Natural killer cell (primary cell): ENCODE measurements at places on chromosomes 6 and 20. TPM values are rescaled to one million over a fixed set of nuclear protein-coding genes. Genes with fewer than 3 reads are reported as not detected.

DNA sequence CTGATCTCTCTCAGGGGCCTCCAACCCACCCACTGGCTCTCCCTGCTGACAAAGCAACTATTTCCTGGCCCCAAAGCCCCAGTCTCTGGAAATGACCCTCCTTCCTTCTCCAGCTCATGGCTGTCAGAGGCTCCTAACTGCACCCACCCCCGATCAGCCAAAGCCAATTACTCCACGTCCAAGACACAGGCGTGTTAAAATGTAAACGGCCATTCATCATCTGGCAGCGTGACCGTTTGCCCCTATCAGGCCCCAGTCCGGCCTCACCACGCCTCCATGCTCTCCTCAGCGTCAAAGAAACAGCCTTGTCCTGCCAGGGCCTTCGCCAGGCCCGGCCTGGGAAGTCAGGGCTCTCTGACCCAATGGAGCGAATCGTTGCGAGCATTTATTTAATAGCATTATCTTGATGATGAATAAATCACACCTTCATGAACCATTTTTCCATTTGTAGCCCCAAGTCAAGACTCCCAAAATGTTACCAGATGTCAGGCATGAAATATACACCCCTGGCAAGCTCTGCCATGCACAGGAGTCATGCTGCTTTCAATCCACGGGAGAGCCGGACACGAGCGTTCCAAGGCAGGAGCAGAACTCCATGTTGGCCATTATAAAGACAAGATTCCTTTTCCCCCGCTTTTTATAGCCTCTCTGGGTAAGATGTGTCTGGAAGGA lies 17.7 kb downstream of the RIPOR3 start:
- H3K4me3 ChIP-seq: no peak overlapping the region
- no peaks in the 10 kb centered on the region for H3K27me3 ChIP-seq
- no peak for DNase-seq
- no peaks in the 10 kb centered on the region for H3K36me3 ChIP-seq
- H3K27ac ChIP-seq: no peak overlapping the region

GRCh38 chr6:40807484-40807883 lies 220.3 kb upstream of the LRFN2 start:
- H3K4me3 ChIP-seq: no peak overlapping the region
- no peaks in the 10 kb centered on the region for H3K36me3 ChIP-seq
- DNase-seq: no peak
- peaks cover 5% of the 10 kb centered on the region for H3K4me1 ChIP-seq
- H3K27me3 ChIP-seq: no peaks in the 10 kb centered on the region

DNA sequence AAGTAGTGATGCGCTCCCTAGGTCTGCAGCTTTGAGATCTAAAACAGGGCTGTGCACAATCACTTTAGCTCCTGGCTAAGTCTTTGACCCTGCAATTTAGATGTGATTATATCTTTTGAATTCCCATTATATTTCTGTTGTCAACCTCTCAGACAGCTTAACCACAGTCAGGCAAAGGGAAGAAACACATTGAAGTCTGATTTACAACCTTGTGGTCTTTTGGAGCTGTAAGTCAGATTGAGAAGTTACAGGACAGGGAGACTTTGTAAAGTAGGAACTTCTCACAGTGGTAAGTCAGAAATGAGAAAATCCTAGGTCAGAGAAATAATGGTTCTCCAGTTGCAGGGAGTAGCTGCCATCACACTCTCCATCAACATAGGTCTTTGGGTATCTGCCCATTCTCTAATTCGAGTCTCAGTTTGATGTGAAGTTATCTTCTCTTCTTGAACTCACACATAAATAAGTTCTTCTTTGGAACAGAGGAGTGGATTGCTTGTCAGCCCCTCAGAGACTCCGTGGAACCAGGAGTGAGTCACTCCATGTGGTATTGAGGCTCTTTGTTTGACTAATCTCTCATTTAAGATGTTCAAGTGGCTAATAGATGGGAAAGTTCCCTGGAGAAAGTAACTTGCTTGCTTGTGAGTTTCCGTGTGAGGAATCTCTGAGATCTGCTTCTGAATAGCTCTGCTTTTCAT lies 35.0 kb upstream of the SGK1 start:
- no peak for DNase-seq
- no peaks in the 10 kb centered on the region for H3K4me1 ChIP-seq
- no peaks in the 10 kb centered on the region for H3K27me3 ChIP-seq
- no peaks in the 10 kb centered on the region for H3K36me3 ChIP-seq

- no peak for DNase-seq
- H3K4me1 ChIP-seq: no peaks in the 10 kb centered on the region
- H3K36me3 ChIP-seq: no peaks in the 10 kb centered on the region
- no peak overlapping the region for H3K27ac ChIP-seq
Measured at GRCh38 chr6:23435798-23436197, 690.2 kb upstream of the NRSN1 start.

- no peak overlapping the region for H3K27ac ChIP-seq
- H3K4me1 ChIP-seq: no peaks in the 10 kb centered on the region
- H3K27me3 ChIP-seq: no peaks in the 10 kb centered on the region
Measured at GRCh38 chr20:11229772-11230171, 556.0 kb upstream of the JAG1 start.

DNA sequence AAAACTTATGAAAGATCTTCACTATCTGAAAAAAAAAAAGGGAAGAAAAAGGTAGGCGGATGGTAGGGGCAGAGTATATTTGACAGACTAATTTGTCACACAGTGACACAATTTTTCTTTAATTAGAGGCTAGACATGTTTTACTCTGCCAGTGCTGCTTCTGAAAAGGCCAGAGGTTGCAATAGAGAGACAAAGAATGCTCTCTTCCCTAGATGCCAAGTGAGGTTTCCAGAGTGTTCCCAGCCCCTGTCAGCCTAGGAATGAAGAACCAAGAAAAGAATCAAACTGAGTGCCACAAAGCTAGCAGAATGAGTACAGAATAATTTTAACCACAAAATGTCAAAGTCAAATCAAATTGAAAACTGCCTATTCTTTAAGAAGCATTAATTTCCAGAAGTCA lies 13.0 kb downstream of the PNISR start:
- no peaks in the 10 kb centered on the region for H3K4me1 ChIP-seq
- H3K27me3 ChIP-seq: no peaks in the 10 kb centered on the region
- peaks cover 47% of the 10 kb centered on the region for H3K36me3 ChIP-seq
- H3K4me3 ChIP-seq: no peak overlapping the region
- DNase-seq: no peak
- no peak overlapping the region for H3K27ac ChIP-seq

- no peak overlapping the region for H3K27ac ChIP-seq
- H3K4me1 ChIP-seq: peaks cover 38% of the 10 kb centered on the region
- peaks cover 5% of the 10 kb centered on the region for H3K27me3 ChIP-seq
- no peaks in the 10 kb centered on the region for H3K36me3 ChIP-seq
- no peak for DNase-seq
Measured at GRCh38 chr6:43923376-43924221, 153.6 kb downstream of the VEGFA start.

Gene PRSS16
- not detected for total RNA-seq

GRCh38 chr20:48843057-48843806 lies 15.4 kb upstream of the PREX1 start:
- no peaks in the 10 kb centered on the region for H3K36me3 ChIP-seq
- H3K27me3 ChIP-seq: no peaks in the 10 kb centered on the region
- no peak overlapping the region for H3K27ac ChIP-seq
- no peak for DNase-seq
- H3K4me3 ChIP-seq: no peak overlapping the region

Gene MAFB
- 10.3 TPM for total RNA-seq

- H3K27me3 ChIP-seq: no peaks in the 10 kb centered on the region
- no peaks in the 10 kb centered on the region for H3K4me1 ChIP-seq
- H3K36me3 ChIP-seq: no peaks in the 10 kb centered on the region
Measured at GRCh38 chr6:90936286-90936685, 349.4 kb upstream of the MAP3K7 start.

- H3K27me3 ChIP-seq: no peaks in the 10 kb centered on the region
- H3K27ac ChIP-seq: peak overlapping the region; percentile 61
- H3K36me3 ChIP-seq: peaks cover 3% of the 10 kb centered on the region
- no peak overlapping the region for H3K4me3 ChIP-seq
- H3K4me1 ChIP-seq: peaks cover 65% of the 10 kb centered on the region
Measured at GRCh38 chr6:160462551-160463109, 114.5 kb downstream of the SLC22A3 start.

Gene PRRT1
- total RNA-seq: 0.63 TPM

- H3K4me3 ChIP-seq: no peak overlapping the region
- no peak overlapping the region for H3K27ac ChIP-seq
- H3K36me3 ChIP-seq: no peaks in the 10 kb centered on the region
- no peak for DNase-seq
Measured at GRCh38 chr6:133290930-133291329, 49.8 kb downstream of the EYA4 start.

- no peaks in the 10 kb centered on the region for H3K4me1 ChIP-seq
- no peak overlapping the region for H3K4me3 ChIP-seq
- H3K27ac ChIP-seq: no peak overlapping the region
- H3K27me3 ChIP-seq: no peaks in the 10 kb centered on the region
- no peaks in the 10 kb centered on the region for H3K36me3 ChIP-seq
Measured at GRCh38 chr20:23298926-23299672, 51.5 kb upstream of the NXT1 start.

Gene PTK7
- total RNA-seq: 5.6 TPM

GRCh38 chr6:5314191-5314865 lies 53.0 kb downstream of the FARS2 start:
- H3K27me3 ChIP-seq: no peaks in the 10 kb centered on the region
- DNase-seq: no peak
- no peak overlapping the region for H3K4me3 ChIP-seq

DNA sequence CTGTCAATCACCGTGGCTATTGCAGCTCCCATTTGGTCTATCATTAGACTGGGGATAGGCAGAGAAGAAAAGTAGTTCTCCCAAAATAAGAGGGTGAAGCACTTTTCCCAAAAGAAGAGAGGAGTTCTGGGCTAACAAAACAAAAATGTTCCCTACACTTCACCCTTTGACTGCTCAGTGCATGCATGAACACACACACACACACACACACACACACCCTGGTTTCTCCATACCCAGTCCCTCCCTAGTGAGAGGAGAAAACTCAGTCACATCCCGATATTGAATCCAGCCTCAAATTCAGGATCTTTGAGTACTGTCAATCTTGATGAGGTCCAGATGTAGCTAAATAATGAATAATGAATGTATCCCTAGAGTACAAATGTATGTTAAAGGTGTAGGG lies 4.6 kb upstream of the TBPL1 start:
- no peak overlapping the region for H3K27ac ChIP-seq
- H3K27me3 ChIP-seq: no peaks in the 10 kb centered on the region
- H3K36me3 ChIP-seq: no peaks in the 10 kb centered on the region
- no peak overlapping the region for H3K4me3 ChIP-seq

DNA sequence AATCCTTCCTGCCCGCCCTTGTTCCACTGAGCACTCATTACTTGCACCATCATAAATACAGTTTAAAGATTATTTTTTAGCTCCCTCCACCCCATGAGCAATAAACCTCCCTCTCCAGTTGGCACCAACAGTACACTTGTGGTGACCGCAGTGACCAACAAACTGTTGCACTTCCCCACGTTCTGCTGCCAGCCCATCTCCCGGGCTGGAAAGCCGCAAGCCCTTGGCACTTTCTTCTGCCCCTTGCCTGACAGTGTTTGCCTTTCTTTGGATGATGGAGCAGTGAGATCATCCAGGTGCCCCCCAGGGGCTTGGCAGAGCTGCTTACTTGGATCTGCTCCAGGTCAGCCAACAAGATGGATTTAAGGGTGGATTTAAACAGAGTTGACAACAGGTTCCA lies 21.6 kb downstream of the KCNB1 start:
- H3K27me3 ChIP-seq: no peaks in the 10 kb centered on the region
- H3K36me3 ChIP-seq: no peaks in the 10 kb centered on the region
- no peak for DNase-seq
- H3K27ac ChIP-seq: no peak overlapping the region

DNA sequence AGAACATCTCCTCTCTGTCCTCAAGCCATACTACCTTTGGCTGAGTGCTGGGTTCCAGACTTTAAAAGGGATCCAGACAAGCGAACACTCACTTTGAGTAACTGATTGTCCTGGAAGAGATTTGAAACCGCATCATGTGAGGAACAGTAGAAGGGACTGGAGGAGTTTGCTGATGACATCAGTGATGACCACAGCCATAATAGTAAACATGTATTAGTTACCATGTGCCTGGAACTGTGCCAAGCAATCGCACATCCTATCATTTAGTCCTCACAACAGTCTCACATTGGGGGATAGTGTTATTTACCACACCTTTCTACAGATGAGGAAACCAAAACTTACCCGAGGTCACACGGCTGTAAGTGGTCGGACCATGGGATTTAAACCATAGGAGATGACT lies 39.8 kb downstream of the ARMC2 start:
- H3K4me1 ChIP-seq: no peaks in the 10 kb centered on the region
- no peaks in the 10 kb centered on the region for H3K27me3 ChIP-seq
- no peak overlapping the region for H3K27ac ChIP-seq
- no peak for DNase-seq

DNA sequence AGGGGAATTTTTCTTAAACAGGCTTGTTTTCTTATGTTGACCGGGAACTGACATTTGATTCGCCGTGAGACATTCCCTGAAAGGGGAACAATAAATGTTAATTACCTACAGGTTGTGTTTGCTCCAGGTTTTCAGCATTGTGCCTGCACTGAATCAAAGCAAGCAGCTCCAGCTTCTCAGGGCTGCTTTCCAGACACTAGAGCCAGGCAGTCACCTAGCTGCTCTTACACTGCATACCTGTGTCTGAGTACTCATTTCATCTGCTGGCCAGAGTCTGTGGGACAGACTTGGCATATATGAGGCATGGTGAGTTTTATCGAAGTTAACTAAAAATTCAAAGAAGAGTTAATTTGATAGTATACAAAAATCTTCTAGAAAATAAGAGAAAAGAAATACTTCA lies 951.8 kb upstream of the MAP3K7 start:
- no peak for DNase-seq
- H3K27ac ChIP-seq: no peak overlapping the region
- H3K4me3 ChIP-seq: no peak overlapping the region
- no peaks in the 10 kb centered on the region for H3K27me3 ChIP-seq
- H3K4me1 ChIP-seq: no peaks in the 10 kb centered on the region

Gene NRSN2
- 8.4 TPM for total RNA-seq

DNA sequence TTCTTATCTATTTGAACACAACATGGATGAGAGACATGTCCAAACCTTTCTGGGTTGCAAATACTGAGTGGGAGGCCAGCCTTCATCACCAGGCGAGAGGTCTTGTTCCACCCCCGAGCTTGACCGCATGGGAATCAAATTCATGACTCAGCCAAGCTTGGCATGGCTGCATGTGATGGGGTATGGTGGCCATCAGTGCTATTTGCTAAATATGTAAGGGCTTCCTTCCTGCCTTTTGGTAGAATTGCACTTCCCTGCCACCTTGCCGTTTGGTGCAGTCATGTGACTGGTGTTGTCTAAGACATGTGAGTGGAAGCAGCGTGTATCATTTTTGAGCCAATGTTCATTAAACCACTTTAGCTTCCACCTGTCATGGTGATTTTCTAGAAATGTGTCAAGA lies 508.9 kb upstream of the SULF2 start:
- no peak overlapping the region for H3K4me3 ChIP-seq
- no peaks in the 10 kb centered on the region for H3K4me1 ChIP-seq
- no peaks in the 10 kb centered on the region for H3K36me3 ChIP-seq
- no peak overlapping the region for H3K27ac ChIP-seq
- H3K27me3 ChIP-seq: no peaks in the 10 kb centered on the region

- no peak overlapping the region for H3K27ac ChIP-seq
- H3K36me3 ChIP-seq: peaks cover 4% of the 10 kb centered on the region
- no peak for DNase-seq
- H3K4me1 ChIP-seq: peaks cover 6% of the 10 kb centered on the region
- H3K4me3 ChIP-seq: no peak overlapping the region
Measured at GRCh38 chr20:1336699-1337367, 7.9 kb upstream of the SDCBP2 start.

GRCh38 chr6:138787138-138787537 lies 8.7 kb upstream of the ECT2L start:
- H3K36me3 ChIP-seq: peaks cover 44% of the 10 kb centered on the region
- no peak for DNase-seq
- H3K27ac ChIP-seq: no peak overlapping the region
- no peaks in the 10 kb centered on the region for H3K4me1 ChIP-seq

Gene PRKN
- 1.9 TPM for total RNA-seq

Gene TRIM40
- not detected for total RNA-seq

Gene ADTRP
- total RNA-seq: 1.5 TPM
